Stimulated activated CD4-positive, alpha-beta T cell treated with anti-CD3 and anti-CD28 coated beads, Interleukin-12 subunit alpha, Interleukin-12 subunit beta, amount 100 ng/mL, for 24 hours (primary cell): ENCODE measurements at places on chromosomes 1 and 21.

DNA sequence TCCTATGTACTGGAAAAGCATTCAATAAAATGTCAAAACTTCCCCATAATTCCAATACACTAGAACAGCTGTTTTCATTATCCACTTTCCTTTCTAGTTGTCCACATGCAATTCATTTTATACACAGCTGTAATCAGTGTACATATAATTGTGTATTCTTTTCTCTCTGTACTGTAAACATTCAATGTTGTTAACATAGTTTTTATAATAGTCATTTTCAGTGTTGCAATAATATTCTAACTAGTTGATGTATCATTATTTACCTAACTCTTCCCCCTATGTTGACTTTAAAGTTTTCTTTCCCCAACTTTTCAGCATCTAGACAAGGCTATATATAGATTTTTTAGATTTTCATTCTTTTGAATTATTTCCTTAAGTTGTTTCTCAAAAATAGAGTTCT is 44.4 kb downstream of the DIPK1A start:
- no peak for DNase-seq

DNA sequence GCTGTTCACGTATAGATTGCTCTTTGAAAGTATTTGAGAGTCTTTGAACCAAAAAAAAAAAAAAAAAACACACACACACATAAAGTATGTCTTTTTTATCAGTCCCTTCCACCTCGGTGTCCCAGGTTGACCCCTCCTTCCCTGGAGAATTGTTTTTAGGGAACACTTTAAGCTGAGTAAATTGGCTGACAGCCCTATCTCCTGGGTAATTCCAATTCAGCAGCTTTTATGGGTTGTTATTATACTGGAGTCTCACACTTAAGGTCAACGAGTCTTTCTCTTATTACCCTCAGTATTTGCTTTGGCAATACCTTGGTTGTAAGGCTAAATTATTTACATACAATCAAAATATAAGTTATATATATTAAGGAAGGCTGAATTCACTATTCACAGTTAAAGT is 69.4 kb downstream of the SLC30A10 start:
- DNase-seq, result no peak

DNA sequence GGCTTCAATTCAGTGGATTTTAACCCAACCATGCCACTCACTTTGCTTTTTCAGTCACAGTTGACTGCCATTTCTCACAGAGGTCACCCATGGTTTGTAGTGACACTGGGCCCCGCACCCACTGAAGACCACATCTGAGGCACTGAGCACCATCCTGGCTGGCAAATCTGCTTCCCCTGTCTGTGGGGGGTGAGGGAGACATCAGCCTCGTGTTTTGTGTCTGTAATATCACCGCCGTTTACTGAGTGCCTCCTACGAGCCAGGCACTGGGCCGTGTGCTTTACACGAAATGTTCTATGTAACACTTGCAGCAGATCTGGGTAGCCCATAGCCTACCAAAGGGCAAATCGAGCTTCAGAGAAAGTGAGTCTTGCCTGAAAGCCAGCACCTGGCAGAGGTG is 161.8 kb downstream of the PGBD5 start:
- no peak for DNase-seq

- DNase-seq, result no peak
Observed at GRCh38 chr21:41835711-41836154, 43.4 kb downstream of the PRDM15 start.

DNA sequence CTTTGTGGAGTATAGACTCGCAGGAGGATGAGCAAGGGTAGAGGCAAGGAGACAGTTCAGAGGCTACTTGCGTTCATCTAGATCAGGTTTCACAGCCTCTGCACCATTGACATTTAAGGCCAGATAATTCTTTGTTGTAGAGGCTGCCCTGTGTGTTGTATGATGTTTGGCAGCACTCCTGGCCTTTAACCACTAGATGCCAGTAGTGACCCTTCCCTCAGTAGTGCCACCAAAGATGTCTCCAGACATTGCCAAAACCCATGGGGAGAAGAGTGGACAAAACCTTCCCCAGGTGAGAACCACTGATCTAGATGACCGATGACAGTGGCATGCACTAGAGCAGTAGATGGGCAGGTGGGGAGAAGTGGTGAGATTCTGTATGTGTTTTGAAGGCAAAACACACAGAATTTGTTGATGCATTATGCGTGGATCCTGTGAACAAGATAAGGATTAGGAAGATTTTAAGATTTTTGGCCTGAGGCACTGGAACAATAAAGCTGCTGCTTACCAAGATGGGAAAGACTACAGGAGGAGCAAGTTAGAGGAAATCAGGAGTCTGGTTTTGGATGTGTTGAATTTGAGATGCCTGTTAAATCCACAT is 9.9 kb upstream of the COG2 start:
- no peak for DNase-seq

GRCh38 chr1:167805041-167805556 is 83.3 kb downstream of the MPZL1 start:
- DNase-seq, result no peak

DNA sequence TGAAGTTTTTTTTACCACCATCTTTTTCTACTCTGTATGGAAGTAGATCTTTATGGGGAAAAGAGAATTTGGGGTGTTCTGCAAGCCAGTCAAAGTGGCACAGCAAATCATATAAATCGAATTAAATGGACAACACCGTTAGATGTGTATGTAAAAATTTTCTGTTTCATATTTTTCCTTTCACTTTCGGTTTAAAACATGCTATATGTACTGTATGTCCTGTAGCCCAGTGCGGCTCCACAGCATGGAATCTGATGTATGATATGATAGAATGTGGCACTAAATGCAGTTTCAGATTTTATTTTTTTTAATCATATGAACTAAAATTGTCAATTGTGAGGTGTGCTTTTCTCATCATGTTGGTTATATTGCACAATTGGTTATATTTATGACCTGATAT is 32.9 kb downstream of the RAB4A start:
- DNase-seq, result no peak

DNA sequence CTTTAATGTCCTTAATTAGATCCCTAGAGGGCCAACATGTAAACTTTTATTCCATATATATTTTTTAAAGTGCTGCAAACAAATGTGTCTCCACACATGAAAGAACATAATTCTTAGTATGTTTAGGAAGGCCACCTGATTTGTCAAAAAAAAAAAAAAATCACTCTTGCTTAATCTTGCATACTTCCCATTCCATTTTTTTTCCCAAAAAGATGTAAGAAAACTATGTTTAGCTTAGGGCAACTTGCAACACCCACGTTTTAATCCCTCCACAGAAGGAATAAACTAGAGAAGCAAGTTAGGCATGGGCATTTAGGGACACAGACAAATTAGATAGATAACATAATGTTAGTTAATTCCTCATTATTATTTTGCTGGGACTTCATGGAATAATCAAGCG is 5.6 kb downstream of the YOD1 start:
- DNase-seq, result no peak

GRCh38 chr1:100363831-100364230 is 11.5 kb downstream of the CDC14A start:
- no peak for DNase-seq

GRCh38 chr1:211915924-211916323 is 85.4 kb upstream of the LPGAT1 start:
- no peak for DNase-seq

GRCh38 chr1:14238472-14239307 is 359.8 kb upstream of the KAZN start:
- no peak for DNase-seq

GRCh38 chr1:93840956-93841482 is 38.0 kb downstream of the DNTTIP2 start:
- no peak for DNase-seq

- no peak for DNase-seq
Observed at GRCh38 chr1:199041173-199041914, 402.5 kb downstream of the PTPRC start.

GRCh38 chr1:27137544-27138075 is 17.3 kb downstream of the SLC9A1 start:
- no peak for DNase-seq

GRCh38 chr1:26275580-26276431 is 4.1 kb upstream of the SH3BGRL3 start:
- DNase-seq, result peak; percentile 82

DNA sequence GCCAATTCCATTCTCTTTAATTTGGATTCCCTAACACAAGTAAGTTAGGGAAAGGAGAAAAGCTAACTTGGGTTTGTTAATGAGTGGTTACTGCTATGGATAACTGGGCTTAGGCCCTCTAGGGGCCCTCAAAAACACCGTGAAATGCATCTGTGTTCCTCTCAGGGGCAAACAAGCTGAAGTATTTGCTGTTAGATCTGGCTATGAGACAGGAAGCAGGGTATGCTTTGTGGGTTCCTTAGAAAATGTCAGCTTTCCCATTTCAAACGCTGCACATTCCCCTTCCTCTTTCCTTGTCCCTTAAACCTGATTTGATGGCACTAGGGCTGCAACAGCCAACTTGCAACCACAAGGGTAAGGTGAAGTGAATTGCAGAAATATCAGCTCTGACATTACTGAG is 5.7 kb upstream of the CAP1 start:
- no peak for DNase-seq

DNA sequence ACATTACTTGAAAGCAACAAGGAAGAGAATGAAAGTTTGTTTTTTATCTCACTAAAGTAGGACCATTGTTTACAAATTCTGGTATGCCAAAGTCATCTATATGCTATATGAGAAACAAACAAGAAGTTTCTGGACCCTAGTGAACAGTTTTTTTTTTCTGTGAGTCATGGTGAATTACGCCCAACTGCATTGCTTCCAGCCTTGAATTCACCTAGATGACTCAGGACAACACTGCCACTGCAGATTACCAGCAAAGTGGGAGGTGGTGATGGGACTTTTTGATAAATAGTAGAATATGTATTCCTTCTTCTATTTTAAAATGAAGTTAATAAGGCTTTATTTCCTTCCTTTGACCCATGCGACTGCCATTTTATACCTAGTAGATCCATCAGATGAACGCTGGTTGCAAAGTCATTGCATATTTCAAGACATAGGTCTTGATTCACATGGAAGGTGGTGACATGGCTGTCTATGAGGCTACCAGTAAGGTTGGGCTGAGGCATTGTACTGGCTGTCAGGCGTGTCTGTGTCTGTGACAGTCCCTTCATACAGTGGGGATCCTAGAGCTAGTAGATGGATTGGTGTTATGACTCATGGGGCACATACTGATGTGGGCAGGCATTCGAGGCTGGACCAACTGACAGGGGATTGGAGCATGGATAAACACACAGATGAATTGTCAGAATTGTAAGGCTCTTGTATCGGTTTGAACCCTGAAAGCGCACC is 49.1 kb upstream of the APOBEC4 start:
- no peak for DNase-seq

GRCh38 chr1:154408174-154408777 is 3.1 kb downstream of the IL6R start:
- no peak for DNase-seq

GRCh38 chr1:22789356-22789994 is 78.8 kb downstream of the EPHB2 start:
- no peak for DNase-seq

GRCh38 chr1:28269529-28269928 is 10.2 kb downstream of the SESN2 start:
- DNase-seq, result no peak

- DNase-seq, result no peak
Observed at GRCh38 chr1:240385551-240385950, 226.4 kb downstream of the GREM2 start.

GRCh38 chr21:14275702-14276205 is 59.8 kb downstream of the RBM11 start:
- DNase-seq, result no peak

GRCh38 chr1:10402729-10403274 is 3.9 kb downstream of the PGD start:
- no peak for DNase-seq

- no peak for DNase-seq
Observed at GRCh38 chr21:29638138-29638537, 301.7 kb downstream of the GRIK1 start.

GRCh38 chr1:204972426-204972825 is 70.6 kb upstream of the CNTN2 start:
- DNase-seq, result no peak

DNA sequence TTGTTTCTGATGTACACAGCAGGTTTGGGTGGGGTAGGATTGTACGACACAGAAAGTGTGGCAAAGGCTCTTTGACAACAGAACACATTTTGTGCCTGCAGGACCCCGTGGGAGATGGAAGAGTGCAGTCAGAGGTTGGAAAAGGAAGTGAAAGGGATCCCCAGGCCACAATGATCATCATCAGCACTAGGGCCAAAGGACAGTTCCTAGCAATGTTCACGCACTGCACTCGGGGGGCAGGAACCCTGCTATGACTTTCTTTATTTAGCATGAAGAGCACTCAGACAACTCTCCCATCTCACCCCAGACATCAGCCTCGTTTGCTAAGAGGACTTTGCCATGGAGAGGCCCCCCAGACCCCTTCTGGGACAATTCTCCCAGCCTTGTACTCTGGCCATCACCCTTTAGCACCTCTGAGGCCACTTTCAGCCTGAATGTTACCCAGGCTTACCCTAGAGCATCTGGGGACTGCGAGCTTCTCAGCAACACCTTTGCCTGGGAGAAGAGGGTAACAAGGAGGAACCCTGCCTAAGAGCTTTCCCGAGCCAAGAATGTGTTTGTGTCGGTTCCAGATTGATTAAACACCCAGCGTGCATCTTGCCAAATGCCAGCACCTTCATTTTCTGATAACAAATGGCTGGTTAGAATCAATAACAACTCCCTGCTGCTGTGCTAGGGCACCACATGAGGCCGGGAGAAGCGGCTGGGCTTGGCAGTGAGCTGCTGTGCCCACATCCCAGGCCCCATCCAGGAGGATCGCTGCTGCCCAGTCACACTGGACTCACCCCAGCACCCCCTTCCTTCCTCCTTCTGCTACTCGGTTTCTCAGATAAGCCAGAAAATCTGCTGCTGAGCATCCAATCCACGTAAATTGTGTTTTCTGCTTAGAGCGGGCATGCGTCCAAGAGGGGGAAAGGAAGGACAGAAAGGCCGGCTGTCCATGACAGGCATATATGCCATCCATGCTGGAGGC is 633.1 kb downstream of the AJAP1 start:
- no peak for DNase-seq

DNA sequence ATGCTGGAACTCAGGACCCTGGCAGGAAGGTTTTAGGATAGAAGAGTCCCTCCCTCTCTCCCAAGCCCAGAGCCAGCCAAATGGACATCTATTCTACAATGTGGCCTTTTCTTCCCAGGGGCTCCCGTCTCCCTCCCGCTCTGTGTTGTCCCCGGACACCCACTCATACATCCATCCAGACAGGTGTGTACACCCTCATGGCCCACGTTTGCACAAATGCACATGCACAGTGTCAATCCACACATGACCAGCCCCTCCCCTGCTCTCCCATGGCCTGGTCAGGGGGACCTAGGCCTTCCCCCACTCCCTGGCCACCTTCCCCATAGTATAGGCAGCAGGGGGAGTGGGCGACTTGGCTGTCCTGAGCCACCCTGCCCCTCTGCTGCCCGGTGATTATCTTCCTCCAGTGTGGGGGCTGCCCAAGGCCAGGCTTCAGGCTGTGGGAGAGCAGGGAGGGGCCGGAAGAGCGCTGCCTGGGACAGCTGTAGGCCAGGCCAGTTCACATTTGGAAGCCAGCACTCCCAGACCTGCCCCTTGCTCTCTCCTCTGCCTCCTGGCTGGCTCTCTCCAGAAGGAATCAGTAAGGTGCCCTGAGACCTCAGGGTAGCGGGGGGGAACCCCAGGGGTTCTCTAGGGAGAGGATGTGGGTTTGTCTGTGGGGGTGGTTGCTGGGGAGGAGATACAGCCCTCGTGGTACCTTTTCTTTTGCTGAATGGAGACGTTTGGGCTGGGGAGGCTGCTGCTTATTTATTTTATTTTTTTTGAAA is 4.1 kb upstream of the PTPN7 start:
- DNase-seq, result no peak
